ENCODE measurements at places on chromosomes 12 and 14.

- no peak for DNase-seq
Measured at GRCh38 chr12:62158013-62158412, 102.2 kb upstream of the USP15 start.

DNA sequence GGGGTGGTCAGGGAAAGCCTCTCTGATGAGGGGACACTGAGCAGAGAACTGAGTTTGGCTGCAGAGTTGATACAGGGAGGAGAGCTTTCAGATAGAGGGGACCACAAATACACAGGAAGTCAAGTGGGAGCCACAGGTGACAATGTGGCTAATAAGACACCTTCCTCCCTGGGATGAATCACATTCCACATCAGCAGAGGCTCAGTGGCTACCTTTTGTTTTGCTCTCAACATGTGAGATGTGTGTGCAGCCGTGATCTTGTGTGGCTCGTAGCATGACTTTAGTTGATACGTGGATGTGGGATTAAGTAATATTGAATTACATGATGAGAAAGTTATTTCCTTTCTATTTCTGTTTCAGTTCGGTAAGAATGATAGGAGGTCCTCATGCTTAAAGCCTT lies 7.5 kb downstream of the CRADD start:
- DNase-seq = no peak

GRCh38 chr14:95078867-95079266 lies 78.5 kb downstream of the DICER1 start:
- DNase-seq = no peak

GRCh38 chr12:3838076-3838475 lies 35.1 kb downstream of the PARP11 start:
- DNase-seq = no peak

DNA sequence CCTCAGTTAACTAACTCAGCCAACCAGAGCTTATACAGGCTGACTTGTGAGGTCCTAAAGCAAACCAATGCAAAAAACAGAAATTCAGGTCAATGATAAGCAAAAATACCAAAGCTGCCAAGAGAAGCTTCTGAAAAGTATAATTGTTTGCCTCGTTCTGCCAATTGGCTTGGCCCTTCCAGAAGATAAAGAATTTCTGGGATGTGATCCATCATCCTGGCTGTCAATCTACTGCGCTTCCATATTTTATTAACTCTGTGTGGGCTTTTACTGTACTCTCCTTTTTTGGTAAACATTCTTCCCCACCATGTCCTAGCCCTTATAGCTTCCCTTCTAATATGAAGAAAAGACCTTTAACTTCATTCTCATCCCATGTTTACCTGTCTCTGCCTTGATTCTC lies 387.9 kb downstream of the TMEM117 start:
- DNase-seq = no peak

DNA sequence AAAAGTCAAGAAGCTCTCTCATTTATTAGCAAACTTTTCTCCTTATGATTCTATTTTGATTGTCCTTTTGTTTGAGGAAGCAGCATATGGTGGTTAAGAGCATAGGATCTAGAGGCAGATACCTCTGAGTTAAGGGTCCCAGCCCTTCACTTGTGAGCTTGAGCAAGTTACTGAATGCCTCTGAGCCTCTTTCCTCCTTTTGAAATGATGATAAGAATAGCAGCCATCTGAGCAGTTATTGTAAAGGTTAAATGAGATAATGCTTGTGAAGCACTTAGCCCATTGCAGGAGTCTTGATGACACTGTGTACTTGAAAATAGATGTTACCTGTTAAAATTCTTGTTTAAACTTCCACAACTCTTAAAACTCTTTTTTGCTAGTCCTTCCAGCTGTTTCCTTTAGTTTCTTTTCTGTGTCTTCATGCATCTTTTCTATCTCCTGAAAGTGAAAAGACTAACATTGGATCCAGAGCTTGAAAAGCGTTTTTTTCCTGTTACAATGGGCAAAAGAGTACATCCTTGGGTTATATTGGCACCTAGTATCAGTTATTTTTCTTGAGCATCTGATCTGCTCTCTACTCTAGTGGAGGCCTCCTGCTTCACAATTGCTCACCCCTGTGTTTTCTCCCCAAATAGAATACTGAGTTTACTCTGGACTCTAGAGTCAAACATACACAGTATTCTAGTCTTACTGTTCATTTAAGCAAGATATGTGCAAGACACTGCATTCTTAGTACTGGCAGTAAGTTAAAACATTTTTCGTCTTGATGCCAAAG lies 3.1 kb downstream of the HIF1A start:
- no peak for DNase-seq

GRCh38 chr12:46388427-46389021 lies 16.0 kb upstream of the SLC38A2 start:
- no peak for DNase-seq

- DNase-seq = no peak
Measured at GRCh38 chr14:78746086-78746595, 576.0 kb downstream of the NRXN3 start.

DNA sequence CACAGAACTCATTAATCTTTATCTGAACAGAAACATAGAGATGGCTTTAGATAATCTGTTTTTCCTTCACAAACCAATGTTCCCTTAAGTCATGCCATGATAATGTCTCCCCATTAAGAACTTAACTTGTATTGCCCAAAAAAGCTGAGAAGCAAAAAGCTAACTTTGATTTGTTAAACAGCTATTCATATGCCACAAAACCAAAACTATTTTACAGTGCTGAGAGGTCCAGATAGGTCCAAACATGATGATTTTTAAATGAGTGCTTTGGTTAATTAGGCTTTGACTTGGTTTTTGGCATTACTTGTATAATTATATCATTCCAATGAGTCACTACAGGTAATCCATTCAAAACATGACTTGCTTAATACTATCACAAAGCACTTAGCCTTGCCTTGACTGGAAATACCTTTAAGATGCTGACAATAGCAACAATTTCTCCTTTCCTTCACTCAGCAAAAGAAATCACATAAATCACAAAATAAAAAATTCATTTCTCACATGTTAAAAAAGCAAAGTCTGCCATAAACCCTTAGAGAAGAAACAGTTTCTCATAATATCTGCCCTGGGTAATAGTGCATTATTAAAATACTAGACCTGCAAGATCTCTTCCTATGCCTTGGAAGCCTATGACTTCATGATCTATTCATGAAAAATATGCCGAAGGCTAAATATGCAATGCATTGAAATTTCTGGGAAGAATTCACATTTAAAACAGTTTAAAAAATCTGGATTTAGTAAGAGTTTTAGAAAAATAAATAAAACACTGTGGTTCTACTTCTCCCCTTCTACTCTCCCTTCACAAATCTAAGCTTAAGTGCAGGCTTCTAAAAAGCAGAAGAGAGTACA lies 52.0 kb upstream of the SAV1 start:
- DNase-seq = no peak

DNA sequence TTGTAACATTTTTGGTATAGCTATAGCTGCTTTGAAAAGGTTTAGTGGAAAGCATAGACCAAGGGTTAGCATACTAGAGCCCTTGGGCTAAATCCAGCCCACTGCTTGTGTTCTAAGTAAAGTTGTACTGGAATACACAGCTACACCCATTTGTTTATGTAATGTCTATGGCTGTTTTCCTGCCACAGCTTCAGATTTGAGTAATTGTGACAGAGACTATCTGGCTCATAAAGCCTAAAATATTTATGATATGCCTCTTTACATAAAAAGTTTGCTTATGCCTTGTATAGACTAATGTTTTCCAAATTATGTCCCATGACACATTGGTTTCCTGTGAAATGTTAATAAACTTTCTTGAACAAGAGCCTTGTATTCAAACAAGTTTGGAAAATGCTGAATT lies 234.8 kb upstream of the ATP2B1 start:
- DNase-seq = no peak

- no peak for DNase-seq
Measured at GRCh38 chr12:58728397-58728796, 191.9 kb downstream of the LRIG3 start.

DNA sequence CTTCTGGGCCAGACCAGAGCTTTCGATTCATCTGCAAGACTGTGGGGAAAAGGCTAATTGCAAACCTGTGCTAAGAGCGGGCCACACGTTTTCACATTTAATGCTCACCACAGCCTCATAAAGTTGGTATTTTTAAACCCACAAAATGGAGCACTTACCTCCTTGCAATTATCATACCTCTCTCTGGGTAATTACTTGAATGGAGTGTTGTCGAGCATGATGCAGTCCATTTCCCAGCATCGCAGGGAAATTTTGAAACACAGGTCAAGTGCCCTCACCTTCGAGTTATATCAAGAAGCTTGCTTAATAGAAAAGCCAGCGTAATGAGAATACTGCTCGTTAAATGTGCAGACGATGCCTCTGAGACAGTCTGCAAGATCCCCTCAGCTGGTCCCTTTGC lies 8.8 kb upstream of the IFI27L2 start:
- no peak for DNase-seq

GRCh38 chr14:48751293-48751692 lies 834.9 kb downstream of the RPS29 start:
- DNase-seq = no peak

DNA sequence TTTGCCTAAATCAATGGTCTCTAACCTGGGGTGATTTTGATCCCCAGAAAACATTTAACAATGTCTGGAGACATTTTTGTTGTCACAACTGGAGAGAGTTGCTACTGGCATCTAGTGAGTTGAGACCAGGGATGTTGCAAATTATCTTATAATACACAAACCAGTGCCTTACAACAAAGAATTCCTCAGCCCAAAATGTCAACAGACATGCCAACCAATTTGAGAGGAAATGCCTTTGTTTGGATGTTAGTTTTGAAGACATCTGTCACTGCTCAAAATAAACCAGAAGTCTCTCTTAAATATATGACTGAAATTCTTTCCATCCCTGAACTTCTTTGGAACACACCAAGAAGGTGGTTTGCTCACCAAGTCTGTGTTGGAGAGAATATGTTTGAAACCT lies 336.9 kb upstream of the ATP2B1 start:
- DNase-seq = no peak

DNA sequence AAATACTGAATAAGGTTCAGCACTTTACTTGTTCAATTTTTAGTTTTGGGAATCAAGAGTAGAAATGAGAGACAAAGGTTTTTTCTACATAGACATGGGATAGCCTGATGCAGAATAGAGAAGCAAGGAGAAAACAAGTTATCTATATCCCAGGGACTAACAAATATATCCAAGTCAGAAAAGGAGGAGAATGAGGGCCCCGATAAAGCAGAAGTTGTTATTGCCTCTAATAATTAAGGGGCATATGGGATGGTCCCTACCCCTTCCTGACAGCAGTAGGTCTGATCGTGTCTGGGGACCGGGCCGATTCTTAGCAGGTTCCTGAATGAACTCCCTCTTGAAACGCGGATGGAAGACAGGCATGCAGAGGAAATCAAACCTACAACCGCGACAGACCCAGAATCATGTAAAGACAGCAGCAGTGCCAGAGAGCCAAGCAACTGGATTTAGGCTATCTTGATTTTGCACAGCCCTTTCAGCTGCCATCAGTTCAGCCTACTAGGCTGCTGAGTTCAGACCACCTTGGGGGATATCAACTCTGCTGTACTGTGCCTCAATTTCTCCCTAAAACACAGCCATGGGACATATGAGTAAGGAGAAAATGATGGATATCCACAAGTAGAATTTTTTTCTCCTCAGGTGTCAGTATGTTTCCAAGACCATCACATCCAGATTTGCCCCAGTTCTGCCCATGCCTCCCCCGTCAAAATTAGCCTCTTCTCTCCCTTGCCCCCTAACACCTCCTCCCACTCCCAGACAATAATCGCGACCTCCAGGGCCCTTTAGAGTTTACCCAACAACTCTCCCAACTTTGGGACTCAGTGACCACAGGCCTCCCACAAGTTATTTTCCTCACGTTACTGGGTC lies 706 bp downstream of the PRMT5 start:
- no peak for DNase-seq

DNA sequence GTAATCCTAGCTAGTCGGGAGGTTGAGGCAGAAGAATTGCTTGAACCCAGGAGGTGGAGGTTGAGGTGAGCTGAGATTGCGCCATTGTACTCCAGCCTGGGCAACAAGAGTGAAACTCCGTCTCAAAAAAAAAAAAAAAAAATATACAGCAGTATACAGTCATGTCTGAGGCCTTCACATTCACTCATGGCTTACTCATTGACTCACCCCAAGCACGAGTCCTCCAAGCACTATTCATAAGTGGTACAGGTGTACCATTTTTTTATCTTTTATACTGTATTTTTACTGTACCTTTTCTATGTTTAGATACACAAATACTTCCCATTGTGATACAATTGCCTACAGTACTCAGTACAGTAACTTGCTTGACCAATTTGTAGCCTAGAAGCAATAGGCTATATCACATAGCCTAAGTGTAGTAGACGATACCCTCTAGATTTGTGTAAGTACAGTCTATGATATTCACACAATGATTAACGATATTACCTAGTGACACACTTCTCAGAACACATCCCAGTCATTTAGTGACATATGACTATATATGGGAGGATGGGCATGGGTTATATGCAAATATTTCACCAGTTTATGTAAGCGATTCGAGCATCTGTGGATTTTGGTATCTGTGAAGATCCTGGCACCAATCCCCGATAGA lies 12.2 kb downstream of the LLPH start:
- DNase-seq = no peak

DNA sequence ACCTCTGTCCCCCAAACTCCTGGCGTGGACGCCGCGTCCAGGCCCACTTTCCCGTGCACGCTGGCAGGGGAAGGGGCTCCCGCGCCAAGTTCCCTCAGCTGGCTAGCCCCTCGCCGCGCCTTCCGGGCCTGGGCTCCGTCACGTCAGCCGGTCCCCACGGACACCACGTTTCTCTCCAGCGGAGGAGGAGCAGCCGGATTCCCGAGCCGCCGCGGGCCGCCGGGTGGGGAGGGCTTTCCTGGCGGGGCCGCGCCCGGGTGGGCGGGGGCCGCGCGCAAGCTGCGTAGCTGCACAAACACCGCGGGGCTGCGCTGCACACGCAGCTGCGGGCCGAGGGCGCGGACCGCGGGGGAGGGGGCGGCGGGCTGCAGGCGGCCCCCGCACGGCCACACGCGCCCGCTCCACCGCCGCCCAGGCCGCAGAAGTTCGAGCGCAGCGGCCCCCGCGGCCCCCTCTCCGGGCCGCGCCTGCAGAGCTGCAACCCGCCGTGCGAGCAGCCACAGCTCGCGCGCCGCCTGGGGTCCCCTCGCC lies 45.1 kb upstream of the PNMA1 start:
- DNase-seq = no peak

Measured in NCI-H774 (cell line).